Cortex of kidney (tissue), 1 donor: ENCODE measurements at places on chromosomes 5 and 9.

GRCh38 chr5:134136221-134136631 is 21.7 kb downstream of the TCF7 start:
- no peak for DNase-seq

DNA sequence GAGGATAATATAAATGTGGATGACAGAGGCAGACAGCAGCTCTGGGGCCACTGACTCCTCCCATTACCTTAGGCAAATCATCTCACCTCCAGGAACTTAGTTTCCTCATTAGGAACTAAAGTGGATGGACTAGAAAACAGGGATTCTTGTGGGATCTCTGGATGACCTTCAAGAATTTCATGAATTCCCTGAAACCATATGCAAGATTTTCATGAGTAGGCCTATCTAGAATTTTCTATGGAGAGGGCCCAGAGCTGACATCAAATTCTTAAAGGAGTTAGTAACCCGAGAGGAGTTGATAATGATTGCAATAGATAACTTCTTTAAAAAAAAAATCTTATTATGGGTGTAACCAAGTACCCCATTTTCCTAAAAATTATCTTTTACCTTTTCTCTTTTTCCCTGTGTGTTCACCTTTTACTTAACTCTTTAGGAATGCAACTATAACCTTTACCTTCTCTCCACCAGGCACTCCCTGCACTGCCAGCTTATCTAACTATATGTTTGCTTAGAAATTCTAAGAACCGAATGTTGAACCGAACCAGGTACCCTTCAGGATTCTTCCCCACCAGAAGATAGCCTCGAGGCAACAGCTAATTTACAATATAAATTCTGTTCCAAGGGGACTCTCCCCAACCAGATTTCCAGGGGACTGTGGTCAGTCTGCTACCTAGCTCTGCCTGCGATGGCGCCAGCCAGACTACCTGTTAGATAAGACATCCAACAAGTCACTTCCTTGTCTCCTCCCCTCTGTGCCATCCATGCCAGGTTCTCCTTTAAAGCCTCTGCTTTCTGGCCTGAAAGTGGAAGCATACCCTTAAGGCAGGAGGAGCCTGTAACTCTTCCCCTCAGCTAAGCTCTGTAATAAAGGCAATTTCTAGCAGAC is 86.0 kb downstream of the GCNT4 start:
- no peak for DNase-seq

- DNase-seq: no peak
Measured at GRCh38 chr9:36040271-36040925, 3.7 kb downstream of the RECK start.

DNA sequence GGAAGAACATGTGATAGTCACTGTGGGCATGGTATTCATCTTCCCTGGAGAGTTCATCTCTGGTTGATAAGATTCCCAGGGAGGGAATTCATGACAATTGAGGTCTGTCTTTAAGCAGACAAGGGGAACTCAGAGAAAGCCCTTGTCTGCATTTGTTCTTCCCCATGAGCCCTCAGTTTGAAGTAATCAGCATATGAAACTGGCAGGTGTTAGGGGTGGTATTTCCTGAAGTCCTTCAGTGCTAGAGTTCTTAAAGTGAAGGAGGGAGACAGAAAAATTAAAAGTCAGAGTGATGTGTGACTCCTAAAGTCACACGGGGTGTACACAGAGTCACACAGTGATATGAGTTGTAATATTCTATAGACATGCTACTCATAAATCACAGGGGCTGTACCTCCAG is 60.6 kb upstream of the SYK start:
- no peak for DNase-seq

GRCh38 chr9:8821910-8822666 is 1022.5 kb upstream of the DMAC1 start:
- DNase-seq: no peak

DNA sequence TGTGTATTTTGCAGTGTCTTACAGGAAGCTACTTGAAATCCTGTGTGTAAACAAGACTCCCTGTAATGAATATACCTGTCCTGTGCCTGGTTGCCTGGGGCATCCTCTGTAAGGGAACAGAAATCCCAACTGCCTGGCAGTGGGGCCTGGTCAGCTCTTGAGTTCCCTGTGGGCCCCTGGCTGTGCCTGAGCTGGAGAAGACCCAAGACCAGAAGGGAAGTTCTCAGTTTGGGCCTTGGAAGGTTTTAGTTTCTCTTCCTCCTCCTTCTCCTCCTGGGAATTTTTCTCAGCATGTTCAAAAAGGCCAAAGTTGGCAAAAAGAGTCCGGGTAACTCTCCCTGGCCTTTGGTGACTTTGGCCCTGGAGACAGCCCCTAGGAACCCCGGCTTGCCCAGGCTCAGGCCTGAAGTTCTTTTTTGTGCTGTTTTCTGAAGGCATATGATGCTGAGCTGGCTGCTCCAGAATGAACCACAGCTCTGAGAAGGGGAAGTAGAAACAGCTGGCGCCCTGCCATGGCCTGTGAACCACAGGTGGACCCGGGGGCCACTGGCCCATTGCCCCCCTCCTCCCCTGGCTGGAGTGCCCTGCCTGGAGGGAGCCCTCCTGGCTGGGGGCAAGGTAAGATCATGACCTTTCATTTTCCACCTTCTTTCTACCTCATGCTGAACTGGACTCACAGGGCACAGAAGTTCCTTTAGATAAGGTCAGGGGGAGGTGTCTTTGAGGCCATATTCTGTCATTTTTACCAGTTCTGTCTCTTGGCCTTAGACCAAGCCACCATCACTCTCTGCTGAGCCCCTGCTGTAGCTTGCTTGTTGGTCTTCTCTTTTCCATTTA is 5.8 kb downstream of the TMEM268 start:
- no peak for DNase-seq

GRCh38 chr5:109275919-109276318 is 133.9 kb downstream of the PJA2 start:
- DNase-seq: no peak

DNA sequence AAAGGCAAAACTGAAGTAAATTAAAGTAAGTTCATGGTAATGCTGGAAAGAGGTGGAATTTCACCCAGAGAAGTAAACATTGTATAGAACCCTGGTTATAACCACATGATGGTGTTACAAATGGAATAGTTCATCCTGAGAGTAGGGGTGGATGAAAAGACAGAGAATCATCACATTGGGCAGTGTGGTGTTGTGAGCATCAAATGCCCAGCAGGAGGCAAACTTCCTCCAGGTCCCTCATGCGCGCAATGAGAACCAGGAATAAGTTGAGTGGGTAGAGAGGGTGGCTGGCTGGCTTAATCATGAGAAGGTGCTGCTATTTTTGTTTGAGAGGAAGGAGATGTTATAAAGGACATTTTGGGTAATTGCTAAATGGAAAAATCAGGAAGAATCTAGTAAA is 163.3 kb upstream of the HMHB1 start:
- no peak for DNase-seq

GRCh38 chr5:164054461-164054860 is 549.0 kb downstream of the MAT2B start:
- DNase-seq: no peak

- no peak for DNase-seq
Measured at GRCh38 chr5:157273131-157273556, 7.2 kb downstream of the CYFIP2 start.

- no peak for DNase-seq
Measured at GRCh38 chr9:18896531-18897179, 136.4 kb downstream of the SAXO1 start.

GRCh38 chr5:149550594-149551226 is 529 bp downstream of the CSNK1A1 start:
- no peak for DNase-seq
